Spleen (tissue), 13 donors: ENCODE measurements at places on chromosomes 7 and 10. TPM values are rescaled to one million over a fixed set of nuclear protein-coding genes. Genes with fewer than 3 reads are reported as not detected.

The CTNNA3 gene
- polyA plus RNA-seq = 0.13 TPM

The SEC24C gene
- polyA plus RNA-seq = 42.3 TPM

The TBRG4 gene
- polyA plus RNA-seq = 46.2 TPM

DNA sequence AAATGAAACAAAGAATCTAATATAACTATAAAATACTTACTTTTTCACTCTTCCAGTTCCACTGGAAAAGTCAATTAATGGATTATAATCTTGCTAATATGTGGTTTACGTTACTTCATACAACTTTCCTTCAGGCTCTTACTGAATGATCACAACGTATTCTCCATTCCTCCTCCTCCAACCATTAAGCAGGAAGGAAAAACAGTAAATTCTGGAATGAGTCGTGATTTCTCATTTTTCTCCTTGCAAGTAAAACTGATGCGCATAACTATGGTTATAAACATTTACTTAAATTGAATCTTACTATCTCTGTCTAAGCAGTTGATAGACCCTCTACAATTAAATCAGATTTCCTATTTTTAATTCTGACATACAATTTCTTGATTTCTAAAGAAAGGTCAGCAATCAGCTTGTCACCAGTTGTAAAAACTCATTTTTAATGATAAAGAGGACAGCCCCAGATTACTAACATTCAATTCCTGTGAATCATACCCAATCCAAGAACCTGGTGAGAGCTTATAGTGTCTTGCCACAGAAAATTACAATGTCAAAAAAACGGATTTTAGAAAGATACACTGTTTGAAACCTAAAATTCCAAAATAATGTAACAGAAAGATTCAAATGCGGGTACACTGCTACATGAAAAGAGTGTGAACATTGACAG is 64.3 kb downstream of the EZH2 start:
- H3K27me3 ChIP-seq = no peaks in the 10 kb centered on the region
- DNase-seq = no peak
- no peak overlapping the region for H3K4me3 ChIP-seq
- H3K27ac ChIP-seq = no peak overlapping the region
- H3K4me1 ChIP-seq = no peaks in the 10 kb centered on the region

DNA sequence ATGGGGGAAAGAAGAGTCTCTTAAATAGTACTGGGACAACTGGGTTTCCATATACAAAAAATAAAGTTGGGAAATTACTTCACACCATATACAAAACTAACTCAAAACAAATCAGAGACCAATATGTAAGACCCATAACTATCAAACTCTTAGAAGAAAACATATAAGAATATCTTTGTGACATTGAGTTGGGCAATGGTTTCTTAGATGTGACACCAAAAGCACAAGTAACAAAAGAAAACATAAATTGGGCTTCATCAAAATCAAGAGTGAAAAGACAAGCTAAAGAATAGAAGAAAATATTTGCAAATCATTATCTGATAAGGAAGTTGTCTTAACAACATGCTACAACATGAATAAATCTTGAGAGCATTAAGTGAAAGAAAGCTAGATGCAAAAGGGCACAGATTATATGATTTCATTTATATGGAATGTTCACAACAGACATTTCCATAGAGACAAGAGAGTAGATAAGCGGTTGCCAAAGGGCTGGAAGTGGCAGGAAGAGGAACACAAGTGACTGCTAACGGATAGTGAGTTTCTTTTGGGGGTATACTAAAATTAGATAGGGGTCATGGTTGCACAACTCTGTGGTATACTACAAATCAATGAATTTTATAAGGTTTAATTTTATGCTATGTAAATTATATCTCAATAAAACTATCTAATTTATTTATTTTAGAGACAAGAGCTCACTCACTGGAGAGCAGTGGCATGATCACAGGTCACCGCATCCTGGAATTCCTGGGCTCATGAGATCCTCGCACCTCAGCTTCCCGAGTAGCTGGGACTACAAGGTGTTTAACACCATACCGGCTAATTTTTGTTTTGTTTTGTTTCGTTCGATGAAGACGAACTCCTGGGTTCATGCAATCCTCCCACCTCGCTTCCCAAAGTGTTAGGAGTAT is 35.4 kb downstream of the JMJD1C start:
- no peak overlapping the region for H3K27ac ChIP-seq
- H3K4me3 ChIP-seq = no peak overlapping the region
- no peaks in the 10 kb centered on the region for H3K36me3 ChIP-seq
- no peak for DNase-seq
- peaks cover 39% of the 10 kb centered on the region for H3K4me1 ChIP-seq

DNA sequence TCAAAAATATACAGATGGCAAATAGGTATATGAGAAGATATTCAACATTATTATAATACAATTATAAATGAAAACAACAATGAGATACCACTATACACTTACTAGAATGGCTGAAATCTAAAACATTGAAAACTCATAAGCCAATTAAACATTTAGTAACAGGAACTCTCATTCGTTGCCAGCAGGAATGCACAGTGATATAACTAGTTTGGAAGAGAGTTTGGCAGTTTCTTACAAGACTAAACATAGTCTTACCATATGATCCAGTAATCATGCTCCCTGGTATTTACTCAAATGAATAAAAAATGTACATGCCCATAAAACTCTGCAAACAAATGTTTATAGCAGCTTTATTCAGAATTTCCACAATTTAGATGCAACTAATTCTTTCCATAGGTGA is 476.2 kb upstream of the COBL start:
- no peak overlapping the region for H3K27ac ChIP-seq
- no peak overlapping the region for H3K4me3 ChIP-seq
- no peak for DNase-seq
- no peaks in the 10 kb centered on the region for H3K4me1 ChIP-seq
- no peaks in the 10 kb centered on the region for H3K27me3 ChIP-seq
- H3K36me3 ChIP-seq = no peaks in the 10 kb centered on the region

DNA sequence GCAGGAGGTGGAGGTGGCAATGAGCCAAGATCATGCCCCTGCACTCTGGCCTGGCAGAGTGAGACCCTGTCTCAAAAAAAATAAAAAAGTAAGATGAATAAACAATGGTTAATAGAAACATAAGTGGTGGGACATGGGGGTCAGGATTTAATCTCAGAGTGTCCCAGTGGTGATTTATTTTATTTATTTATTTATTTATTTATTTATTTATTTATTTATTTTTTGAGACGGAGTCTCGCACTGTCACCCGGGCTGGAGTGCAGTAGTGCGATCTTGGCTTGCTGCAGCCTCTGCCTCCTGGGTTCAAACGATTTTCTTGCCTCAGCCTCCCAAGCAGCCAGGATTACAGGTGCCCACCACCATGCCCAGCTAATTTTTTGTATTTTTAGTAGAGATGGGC is 482.6 kb upstream of the GALNT17 start:
- H3K27ac ChIP-seq = no peak overlapping the region
- no peaks in the 10 kb centered on the region for H3K4me1 ChIP-seq
- no peaks in the 10 kb centered on the region for H3K27me3 ChIP-seq
- H3K36me3 ChIP-seq = no peaks in the 10 kb centered on the region
- no peak for DNase-seq
